Gastroesophageal sphincter (tissue), 4 donors: ENCODE measurements at places on chromosomes 12 and 14.

- ATAC-seq: no peak
These were observed 90.4 kb downstream of the SRGAP1 start for GRCh38 chr12:63934936-63935335.

DNA sequence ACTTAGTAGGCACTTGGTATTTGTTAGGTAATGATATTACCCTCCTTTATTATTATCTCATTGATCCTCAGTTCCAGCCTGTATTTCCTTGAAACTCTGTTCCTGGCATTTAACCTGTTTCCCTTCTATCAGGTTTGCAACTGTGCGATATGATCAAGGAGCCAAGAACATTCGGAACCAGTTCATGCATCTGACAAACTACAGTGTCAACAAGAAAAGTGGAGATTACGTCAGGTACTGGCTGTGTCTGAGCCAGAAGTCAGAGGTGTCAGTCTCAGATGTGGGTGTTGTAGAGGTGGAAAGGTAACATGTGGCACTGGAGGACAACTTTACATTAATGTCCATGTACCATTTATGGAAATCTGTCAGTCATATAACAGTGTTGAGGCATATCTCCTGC, 56.7 kb downstream of the TTLL5 start:
- no peak for ATAC-seq

- no peak for ATAC-seq
These were observed 120.7 kb downstream of the CRACR2A start for GRCh38 chr12:3632256-3632655.

DNA sequence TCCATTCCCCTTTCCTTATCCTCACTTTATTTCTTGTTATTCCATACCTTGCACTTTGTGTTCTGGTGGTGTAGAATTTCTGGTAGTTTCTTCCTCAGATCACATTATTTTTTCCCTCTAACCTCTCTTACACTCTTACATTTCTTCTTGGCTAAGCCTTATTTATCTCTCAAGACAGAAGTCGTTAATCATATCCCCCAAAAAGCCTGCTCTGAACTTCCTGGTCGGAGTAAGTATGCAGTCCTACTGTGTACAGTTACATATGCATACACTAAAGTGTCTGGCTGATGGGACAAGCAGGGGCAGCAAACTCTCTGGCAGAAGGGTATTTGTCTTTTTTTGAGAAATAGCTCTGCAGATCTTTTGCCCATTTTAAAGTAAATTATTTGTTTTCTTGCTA, 33.1 kb upstream of the USP15 start:
- ATAC-seq: no peak

- no peak for ATAC-seq
These were observed 9.3 kb upstream of the C12orf43 start for GRCh38 chr12:121025442-121026226.

DNA sequence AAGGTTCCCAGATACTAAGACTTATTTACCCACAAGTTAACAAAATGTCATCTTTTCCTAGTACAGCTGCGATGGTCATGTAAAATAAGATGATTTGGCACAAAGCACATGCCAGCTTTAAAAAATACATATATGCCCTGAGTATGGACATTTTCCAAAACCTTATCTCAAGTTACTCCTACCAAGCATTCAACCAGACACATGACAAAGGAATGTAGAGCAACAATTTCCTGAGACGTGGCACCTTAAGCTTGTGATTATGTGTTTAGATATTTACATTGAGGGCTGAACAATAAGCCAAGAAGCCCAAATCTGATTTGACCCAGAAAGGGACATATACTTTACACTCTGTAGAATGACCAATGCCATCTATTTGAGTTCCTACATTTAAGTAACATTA, 24.5 kb upstream of the OVCH1 start:
- ATAC-seq: no peak

- ATAC-seq: no peak
These were observed 47.6 kb upstream of the FRMD6 start for GRCh38 chr14:51604073-51604472.

DNA sequence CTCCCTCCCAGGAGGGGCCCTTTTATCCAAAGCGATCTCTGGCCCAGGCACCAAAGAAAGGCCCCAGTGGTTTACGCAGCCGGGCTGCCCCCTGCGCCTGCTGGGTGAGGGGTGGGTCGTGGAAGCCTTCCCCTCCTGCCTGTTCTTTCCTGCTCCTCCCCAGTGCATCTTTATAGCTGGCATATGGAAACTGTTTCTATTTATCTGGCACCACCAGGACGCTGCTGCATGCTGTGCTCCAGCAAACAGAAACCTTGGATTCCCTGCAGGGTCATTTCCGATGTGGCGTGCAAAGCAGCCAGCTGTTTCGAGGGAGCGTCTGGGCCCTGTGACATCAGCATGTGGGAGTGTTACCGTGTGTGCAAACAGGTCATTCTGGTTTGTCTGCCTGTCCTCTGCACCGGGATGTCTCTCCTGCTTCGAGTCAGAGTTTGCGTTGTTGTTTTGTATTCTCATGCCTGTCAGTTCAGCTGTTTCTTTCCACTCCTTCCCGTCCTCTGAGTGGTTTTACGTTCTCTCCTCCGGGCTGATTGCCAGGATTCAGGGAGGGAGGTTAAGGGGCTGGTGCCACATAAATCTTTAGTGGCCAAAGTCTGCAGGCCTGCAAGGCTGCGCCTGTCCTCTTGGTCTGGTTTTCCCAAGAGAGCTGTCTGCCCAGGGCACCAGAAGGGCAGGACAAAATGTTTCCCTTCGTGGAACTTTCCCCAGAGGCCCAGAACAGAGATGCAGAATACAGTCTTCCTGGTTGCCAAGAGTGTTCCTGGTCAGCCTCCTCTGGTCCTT, 24.6 kb downstream of the TPCN1 start:
- ATAC-seq: peak; percentile 77

- ATAC-seq: no peak
These were observed 739 bp downstream of the JPH4 start for GRCh38 chr14:23577710-23578392.

DNA sequence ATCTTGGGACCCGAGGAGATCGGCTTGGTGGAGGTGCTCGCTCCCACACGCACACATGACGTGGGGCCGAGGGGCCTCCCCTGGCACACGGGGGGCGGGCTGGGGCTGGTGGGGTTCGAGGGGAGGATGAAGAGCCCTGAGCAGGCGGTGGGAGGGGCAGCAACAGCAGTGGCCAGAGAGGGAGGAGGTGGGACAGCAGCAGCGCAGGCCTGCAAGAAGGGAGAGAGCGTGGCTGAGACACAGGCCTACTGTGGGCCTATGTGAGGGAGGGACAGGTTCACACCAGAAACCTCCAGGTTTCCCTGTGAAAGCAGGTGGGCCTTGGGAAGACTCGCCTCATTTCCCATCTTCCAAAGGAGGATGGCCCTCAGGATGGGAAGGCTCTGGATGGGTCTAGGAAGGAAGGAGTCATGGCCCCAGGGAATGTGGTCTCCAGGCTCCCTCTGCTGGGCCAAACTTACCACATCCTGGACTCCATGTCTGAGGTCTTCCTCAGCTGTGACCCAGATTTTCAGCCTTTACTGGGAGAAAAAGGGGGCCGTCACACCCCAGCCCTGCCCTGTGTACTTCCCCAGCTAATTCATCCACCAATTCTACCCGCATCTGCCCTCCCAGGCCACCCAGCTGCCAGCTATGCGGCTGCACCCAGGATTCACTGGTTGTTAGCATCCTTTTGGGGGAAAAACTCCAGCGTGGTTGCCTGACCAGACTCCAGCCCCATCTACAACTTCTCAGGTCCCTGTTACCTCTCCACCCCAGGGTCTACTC, 2.8 kb downstream of the PIANP start:
- no peak for ATAC-seq
